Chondrocyte (in vitro differentiated cells): ENCODE measurements at places on chromosomes 12 and 14. TPM values are rescaled to one million over a fixed set of nuclear protein-coding genes. Genes with fewer than 3 reads are reported as not detected.

DNA sequence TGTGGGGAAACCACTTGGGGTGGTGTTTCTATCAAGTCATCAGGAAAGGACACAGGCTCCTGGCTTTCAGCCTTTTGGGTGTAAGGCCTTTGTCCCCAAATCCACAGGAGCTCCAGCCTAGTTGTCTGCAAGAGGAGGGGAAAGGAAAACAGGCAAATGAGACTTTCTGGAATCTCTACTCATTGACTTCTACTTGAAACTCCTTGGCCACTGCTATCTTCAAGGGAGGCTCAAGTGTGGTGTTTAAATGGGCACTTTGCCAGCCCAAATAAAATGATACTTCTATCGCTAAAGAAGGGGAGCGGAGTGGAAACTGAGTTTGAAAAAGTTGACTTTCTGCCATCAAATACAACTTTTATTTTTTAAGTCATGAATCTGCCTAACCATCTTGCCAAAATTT, 445.9 kb upstream of the RGS6 start:
- H3K4me3 ChIP-seq, result peak overlapping the region; percentile 27
- peak overlapping the region; percentile 87 for H3K27ac ChIP-seq
- no peak for DNase-seq
- H3K4me1 ChIP-seq, result peaks cover 82% of the 10 kb centered on the region
- H3K36me3 ChIP-seq, result no peaks in the 10 kb centered on the region

The TSHR gene
- 0.51 TPM in 1 of 3 replicates, not detected in the others for total RNA-seq

The CIROP gene
- total RNA-seq, result not detected in 3 replicates

DNA sequence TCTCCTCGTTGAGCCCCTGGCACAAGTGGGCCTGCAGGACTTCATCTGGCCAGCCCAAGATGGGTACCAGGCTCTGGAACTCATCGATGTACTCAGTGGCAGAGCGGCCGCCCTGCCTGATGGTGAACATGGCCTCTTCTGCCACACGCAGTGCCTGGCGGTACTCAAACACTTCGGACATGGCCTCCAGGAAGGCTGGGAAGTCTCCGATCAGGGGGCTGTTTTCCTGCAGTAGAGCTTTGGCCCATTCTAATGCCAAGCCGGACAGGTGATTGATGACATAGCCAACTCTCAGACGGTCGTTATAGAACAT, 19.8 kb downstream of the RTL1 start:
- peaks cover 17% of the 10 kb centered on the region for H3K27me3 ChIP-seq
- DNase-seq, result peak; percentile 58
- H3K4me3 ChIP-seq, result no peak overlapping the region
- peaks cover 3% of the 10 kb centered on the region for H3K36me3 ChIP-seq
- no peak overlapping the region for H3K27ac ChIP-seq
- H3K4me1 ChIP-seq, result peaks cover 11% of the 10 kb centered on the region

- DNase-seq, result no peak
- H3K4me1 ChIP-seq, result peaks cover 78% of the 10 kb centered on the region
- no peaks in the 10 kb centered on the region for H3K36me3 ChIP-seq
- H3K27me3 ChIP-seq, result no peaks in the 10 kb centered on the region
Observed at GRCh38 chr14:99576304-99576703, 27.7 kb downstream of the CCDC85C start.

The RAD9B gene
- total RNA-seq, result 0.27 to 0.54 TPM (median 0.39 TPM) in 3 replicates

The DCD gene
- total RNA-seq, result not detected in 3 replicates

GRCh38 chr12:89311703-89312293, 40.5 kb downstream of the DUSP6 start:
- H3K27me3 ChIP-seq, result no peaks in the 10 kb centered on the region
- no peak overlapping the region for H3K27ac ChIP-seq

DNA sequence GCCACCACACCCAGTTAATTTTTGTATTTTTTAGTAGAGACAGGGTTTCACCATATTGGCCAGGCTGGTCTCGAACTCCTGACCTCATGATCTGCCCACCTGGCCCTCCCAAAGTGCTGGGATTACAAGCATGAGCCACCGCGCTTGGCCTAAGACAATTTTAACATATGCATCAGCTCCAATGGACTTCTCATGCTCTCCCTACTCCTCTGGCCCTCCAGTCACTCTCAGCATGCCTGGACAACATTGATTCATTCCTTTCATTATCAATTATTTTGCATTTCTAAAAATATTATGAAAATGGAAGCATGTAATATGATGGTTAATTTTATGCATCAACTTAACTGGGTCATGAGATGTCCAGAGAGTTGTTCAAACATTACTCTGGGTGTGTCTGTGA, 469.1 kb upstream of the TMEM132C start:
- no peak overlapping the region for H3K4me3 ChIP-seq
- H3K27ac ChIP-seq, result no peak overlapping the region
- no peaks in the 10 kb centered on the region for H3K4me1 ChIP-seq

The REM2 gene
- 0.10 TPM in 1 of 3 replicates, not detected in the others for total RNA-seq

DNA sequence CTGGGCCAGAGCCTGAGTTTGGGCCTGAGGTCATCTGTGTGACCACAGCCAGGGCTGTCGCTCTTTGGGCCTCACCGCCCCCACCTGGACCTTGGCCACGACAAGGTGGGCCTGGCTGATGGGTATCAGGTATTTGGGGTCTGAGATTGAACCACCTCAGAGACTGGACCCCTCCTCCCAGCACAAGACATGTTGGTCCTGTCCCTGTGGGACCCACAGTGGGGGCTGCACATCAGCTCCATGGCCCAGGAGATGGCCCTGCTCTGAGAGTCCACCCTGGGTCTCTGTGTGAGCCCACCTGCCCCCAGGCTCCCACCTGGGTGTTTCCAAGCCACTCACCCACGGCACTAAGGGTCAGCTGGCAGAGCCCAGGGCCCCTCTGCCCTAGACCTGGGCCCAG, 20.6 kb downstream of the BEGAIN start:
- H3K27me3 ChIP-seq, result peaks cover 26% of the 10 kb centered on the region
- H3K27ac ChIP-seq, result no peak overlapping the region
- H3K4me1 ChIP-seq, result peaks cover 9% of the 10 kb centered on the region
- no peak for DNase-seq
- no peaks in the 10 kb centered on the region for H3K36me3 ChIP-seq

The NRIP2 gene
- 0.25 to 0.92 TPM in 2 of 3 replicates, not detected in the other for total RNA-seq

GRCh38 chr14:55867719-55868118, 250.5 kb upstream of the PELI2 start:
- DNase-seq, result no peak
- peaks cover 9% of the 10 kb centered on the region for H3K36me3 ChIP-seq
- peaks cover 3% of the 10 kb centered on the region for H3K27me3 ChIP-seq
- H3K4me1 ChIP-seq, result peaks cover 6% of the 10 kb centered on the region

The CPM gene
- total RNA-seq, result 0.29 to 1.3 TPM (median 0.67 TPM) in 3 replicates

DNA sequence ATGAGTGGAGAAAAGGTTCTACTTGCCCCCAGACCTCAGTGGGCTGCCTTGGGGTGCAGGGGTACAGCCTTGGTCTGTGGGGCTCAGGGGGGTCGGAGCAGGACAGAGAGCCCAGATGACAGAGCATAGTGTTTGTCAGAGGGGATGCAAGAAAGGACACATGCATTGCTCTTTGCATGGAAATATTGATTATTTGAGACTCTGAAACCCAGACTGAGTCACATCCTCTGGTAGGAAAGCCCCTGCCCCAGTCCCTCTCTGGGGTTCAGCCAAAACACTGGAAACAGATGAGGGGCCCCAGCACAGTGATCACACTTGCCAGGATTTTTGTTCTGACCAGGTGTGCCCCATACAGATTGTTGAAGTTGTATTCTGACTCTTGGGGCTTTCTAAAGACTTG, 1094.4 kb downstream of the BCL11B start:
- no peaks in the 10 kb centered on the region for H3K4me1 ChIP-seq
- H3K27me3 ChIP-seq, result peaks cover 3% of the 10 kb centered on the region
- DNase-seq, result no peak
- H3K27ac ChIP-seq, result no peak overlapping the region
- H3K36me3 ChIP-seq, result no peaks in the 10 kb centered on the region

The LTBP2 gene
- total RNA-seq, result 210 to 446 TPM (median 215 TPM) in 3 replicates

GRCh38 chr14:29301571-29301970, 535.0 kb downstream of the FOXG1 start:
- no peak for DNase-seq
- H3K36me3 ChIP-seq, result no peaks in the 10 kb centered on the region
- no peaks in the 10 kb centered on the region for H3K27me3 ChIP-seq
- no peaks in the 10 kb centered on the region for H3K4me1 ChIP-seq
- H3K4me3 ChIP-seq, result no peak overlapping the region

- peaks cover 9% of the 10 kb centered on the region for H3K27me3 ChIP-seq
- DNase-seq, result no peak
- no peaks in the 10 kb centered on the region for H3K36me3 ChIP-seq
Observed at GRCh38 chr12:117294189-117294603, 67.2 kb downstream of the NOS1 start.

GRCh38 chr14:76502638-76503037, 126.7 kb downstream of the ESRRB start:
- peaks cover 21% of the 10 kb centered on the region for H3K27me3 ChIP-seq
- no peaks in the 10 kb centered on the region for H3K4me1 ChIP-seq
- H3K4me3 ChIP-seq, result no peak overlapping the region
- no peak for DNase-seq

GRCh38 chr12:77189458-77189857, 124.1 kb upstream of the E2F7 start:
- no peaks in the 10 kb centered on the region for H3K4me1 ChIP-seq
- H3K4me3 ChIP-seq, result no peak overlapping the region
- no peaks in the 10 kb centered on the region for H3K36me3 ChIP-seq
- no peak overlapping the region for H3K27ac ChIP-seq
- H3K27me3 ChIP-seq, result peaks cover 16% of the 10 kb centered on the region

The CLEC1A gene
- not detected in 3 replicates for total RNA-seq

- H3K4me3 ChIP-seq, result no peak overlapping the region
- H3K4me1 ChIP-seq, result peaks cover 60% of the 10 kb centered on the region
- no peaks in the 10 kb centered on the region for H3K27me3 ChIP-seq
- peaks cover 29% of the 10 kb centered on the region for H3K36me3 ChIP-seq
- H3K27ac ChIP-seq, result peak overlapping the region; percentile 70
Observed at GRCh38 chr14:73727166-73727565, 13.0 kb upstream of the PNMA1 start.

DNA sequence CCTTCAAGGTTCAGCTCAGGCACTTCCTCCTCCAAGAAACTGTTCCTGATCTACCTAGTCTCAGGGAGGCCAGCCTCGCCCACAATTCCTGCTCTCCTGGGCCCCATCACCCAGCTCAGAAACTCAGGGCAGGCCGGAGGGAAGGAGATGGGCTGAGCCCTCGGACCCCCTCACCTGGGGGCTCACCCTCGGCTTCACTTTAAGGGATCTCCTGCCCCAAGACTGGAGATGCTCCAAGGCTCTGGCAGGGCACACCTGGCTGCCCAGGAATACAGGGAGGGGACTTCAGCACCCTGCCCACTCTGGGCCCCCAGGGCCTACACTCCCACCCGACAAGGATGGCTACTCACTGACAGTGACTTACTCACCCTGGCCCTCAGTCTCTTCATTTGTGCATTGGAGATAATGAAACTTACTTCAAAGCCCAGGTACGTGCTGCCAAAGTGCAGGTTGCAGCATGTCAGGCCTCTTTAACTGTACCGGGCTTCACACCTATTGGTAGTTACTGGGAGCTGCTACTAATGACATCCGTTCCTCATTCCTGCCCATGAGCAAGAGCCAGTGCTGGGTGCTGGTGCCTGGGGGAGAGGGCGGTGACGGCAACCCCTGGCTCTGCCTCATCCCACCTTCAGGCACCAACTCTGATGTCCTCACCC, 21.0 kb upstream of the PPP1R13B start:
- no peak overlapping the region for H3K4me3 ChIP-seq
- DNase-seq, result no peak
- H3K4me1 ChIP-seq, result no peaks in the 10 kb centered on the region
- peaks cover 3% of the 10 kb centered on the region for H3K27me3 ChIP-seq
- H3K36me3 ChIP-seq, result no peaks in the 10 kb centered on the region
- no peak overlapping the region for H3K27ac ChIP-seq

The PDZRN4 gene
- 0.15 to 0.25 TPM (median 0.17 TPM) in 3 replicates for total RNA-seq

The RHOJ gene
- total RNA-seq, result 37.1 to 55.1 TPM (median 39.2 TPM) in 3 replicates

DNA sequence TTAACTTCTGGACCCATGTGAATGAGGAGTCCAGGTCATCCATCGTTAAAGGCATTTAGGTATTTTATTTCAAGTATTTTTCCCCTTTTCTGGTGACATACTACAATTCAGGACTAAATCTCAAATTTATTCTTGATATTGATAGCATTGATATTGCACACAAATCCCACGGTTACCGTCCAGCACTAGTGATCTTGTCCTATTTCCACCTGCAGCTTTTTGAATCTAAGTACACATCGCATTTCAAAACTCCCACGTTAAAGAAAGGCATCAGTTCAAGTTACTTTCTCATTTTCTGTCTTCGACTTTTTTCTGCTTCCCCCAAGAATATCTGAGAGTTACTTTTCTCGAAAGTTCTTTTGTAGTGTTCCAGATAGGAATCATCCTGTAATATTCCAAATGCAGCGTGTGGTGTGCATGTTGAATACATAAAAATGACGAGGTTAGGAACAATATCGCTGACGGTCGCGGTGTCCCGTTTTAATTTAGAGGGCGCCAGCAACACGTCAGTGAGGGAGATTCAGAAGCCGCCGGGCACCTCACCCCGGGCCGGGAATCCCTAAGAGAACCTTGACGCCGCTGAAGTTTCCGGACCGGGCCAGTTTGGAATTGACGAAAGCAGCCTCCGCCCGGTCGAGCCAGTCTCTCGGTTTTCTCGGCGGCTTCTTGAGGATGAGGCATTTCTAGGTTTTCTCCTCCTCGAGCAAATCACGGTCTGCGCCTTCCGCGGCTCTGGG, 569 bp upstream of the RGS6 start:
- no peak overlapping the region for H3K4me3 ChIP-seq
- DNase-seq, result no peak

The ARF6 gene
- total RNA-seq, result 53.2 to 55.3 TPM (median 54.4 TPM) in 3 replicates

- H3K4me1 ChIP-seq, result peaks cover 30% of the 10 kb centered on the region
- H3K36me3 ChIP-seq, result no peaks in the 10 kb centered on the region
- H3K27me3 ChIP-seq, result no peaks in the 10 kb centered on the region
- no peak overlapping the region for H3K27ac ChIP-seq
- H3K4me3 ChIP-seq, result no peak overlapping the region
Observed at GRCh38 chr12:25264862-25265261, 14.1 kb upstream of the KRAS start.

GRCh38 chr12:113241191-113242025, 20.1 kb downstream of the TPCN1 start:
- peaks cover 83% of the 10 kb centered on the region for H3K4me1 ChIP-seq
- no peaks in the 10 kb centered on the region for H3K36me3 ChIP-seq
- no peaks in the 10 kb centered on the region for H3K27me3 ChIP-seq
- peak overlapping the region; percentile 99 for H3K27ac ChIP-seq
- peak; percentile 76 for DNase-seq
- H3K4me3 ChIP-seq, result no peak overlapping the region

- peaks cover 2% of the 10 kb centered on the region for H3K36me3 ChIP-seq
- H3K27ac ChIP-seq, result peak overlapping the region; percentile 88
- DNase-seq, result no peak
- peaks cover 19% of the 10 kb centered on the region for H3K4me1 ChIP-seq
- H3K27me3 ChIP-seq, result no peaks in the 10 kb centered on the region
Observed at GRCh38 chr12:86712425-86712843, 456.2 kb upstream of the MGAT4C start.

The LIN7A gene
- total RNA-seq, result 0.80 to 27.1 TPM (median 0.92 TPM) in 3 replicates

- no peaks in the 10 kb centered on the region for H3K27me3 ChIP-seq
- no peak overlapping the region for H3K4me3 ChIP-seq
- no peak overlapping the region for H3K27ac ChIP-seq
- peaks cover 59% of the 10 kb centered on the region for H3K4me1 ChIP-seq
Observed at GRCh38 chr12:19548834-19549233, 109.5 kb downstream of the AEBP2 start.
